ENCODE measurements at places on chromosomes 3 and 15.
A peak's percentile ranks its signal among the peaks of the same experiment; 100 is the strongest.

GRCh38 chr3:45904931-45905330 is 18.6 kb downstream of the CCR9 start:
- DNase-seq, result no peak

DNA sequence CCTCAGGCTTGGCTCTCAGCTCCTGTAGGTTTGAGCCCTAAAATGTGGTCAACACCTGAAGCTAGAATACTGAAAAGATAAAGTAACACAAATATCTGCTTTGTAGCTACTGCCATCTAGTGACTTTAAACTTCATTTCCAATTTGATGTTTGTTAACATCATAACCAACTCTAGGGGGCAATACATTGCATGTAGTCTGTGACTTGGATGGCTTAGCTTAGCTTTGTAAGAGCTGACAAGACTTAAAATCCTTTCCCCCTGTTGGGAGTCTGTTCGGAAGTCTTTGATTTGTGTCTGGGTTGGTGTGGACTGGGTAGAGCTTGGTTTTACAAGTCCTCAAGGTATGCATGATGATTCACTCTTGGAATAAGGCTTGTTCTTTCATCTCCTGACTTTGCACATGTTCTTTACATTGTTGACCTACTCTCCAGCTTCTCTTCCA is 51.7 kb downstream of the SCN11A start:
- DNase-seq, result peak; percentile 83

DNA sequence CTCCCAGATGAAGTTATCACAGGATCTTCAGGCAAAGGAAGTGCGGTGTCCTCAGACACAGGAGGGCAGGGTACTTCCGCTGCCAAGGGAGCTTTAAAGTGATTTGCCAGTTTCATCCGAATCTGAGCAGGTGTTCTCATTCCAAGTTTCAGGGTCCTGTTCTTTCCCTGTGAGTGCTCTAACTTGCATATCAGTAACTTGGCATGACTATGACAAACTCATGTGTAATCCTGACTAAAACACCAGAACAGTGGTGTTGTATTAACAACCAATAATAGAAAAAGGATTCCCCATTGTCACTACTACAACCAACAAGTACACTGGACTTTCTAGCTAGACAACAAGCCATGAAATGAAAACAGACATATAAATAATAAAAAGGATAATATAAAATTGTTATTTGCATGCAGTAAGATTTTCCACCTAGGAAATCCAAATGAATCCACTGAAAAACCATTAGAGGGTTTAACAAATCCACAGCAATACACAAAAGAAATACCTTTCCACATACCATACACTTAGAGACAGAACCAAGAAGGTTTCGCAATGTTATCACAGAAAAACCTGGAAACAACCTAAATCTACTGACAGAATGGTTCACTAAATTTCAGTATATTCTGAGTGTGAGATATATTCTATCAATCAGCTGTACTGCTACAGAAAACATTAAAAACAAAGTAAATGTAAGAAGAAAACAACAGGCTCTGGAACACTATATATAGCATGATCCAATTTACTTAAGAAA is 40.9 kb upstream of the RPL35A start:
- DNase-seq, result peak; percentile 56

DNA sequence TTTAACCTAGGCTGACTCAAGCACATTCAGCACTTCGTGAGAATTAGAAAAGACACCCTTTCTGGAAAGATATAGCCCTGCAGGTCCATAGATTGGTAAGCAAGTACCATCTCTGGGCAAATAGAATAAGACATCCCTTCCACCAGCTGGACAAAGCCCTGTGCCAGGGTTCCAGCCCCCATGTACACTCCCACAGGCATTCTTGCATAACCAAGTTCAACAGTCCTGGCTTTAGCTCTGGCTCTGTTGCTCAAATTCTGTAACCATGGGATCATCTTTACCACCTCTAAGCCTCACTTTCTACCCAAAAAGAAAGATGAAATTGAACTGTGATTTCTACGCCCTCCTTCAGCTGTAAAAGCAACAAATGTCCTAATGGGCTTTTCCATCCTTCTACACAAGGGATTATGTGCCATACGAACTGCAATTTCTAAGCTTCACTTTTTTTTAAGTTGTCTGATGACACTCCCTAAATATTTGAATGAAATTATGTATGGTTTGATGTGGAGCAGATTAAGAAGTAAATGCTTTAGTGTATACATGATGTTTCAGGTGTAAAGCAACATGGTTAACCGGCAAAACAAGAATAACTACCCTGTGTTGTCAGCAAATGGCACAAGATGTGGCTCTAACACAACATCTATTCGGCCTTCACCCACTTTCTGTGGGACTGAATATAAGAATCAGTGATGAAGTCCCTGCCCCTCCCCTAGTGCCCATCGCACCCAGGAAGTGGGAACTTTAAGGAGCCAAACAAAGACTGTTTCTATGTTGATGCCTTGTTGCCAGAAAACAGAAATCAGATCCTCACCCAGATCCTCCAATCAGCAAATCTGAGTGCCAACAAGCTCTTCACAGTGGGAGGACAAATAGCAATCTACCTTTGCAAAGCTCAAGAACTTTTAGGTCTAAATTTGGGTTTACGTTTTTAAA is 165.7 kb downstream of the P3H2 start:
- DNase-seq, result no peak

GRCh38 chr3:171904829-171905228 is 61.7 kb downstream of the TMEM212 start:
- DNase-seq, result no peak

DNA sequence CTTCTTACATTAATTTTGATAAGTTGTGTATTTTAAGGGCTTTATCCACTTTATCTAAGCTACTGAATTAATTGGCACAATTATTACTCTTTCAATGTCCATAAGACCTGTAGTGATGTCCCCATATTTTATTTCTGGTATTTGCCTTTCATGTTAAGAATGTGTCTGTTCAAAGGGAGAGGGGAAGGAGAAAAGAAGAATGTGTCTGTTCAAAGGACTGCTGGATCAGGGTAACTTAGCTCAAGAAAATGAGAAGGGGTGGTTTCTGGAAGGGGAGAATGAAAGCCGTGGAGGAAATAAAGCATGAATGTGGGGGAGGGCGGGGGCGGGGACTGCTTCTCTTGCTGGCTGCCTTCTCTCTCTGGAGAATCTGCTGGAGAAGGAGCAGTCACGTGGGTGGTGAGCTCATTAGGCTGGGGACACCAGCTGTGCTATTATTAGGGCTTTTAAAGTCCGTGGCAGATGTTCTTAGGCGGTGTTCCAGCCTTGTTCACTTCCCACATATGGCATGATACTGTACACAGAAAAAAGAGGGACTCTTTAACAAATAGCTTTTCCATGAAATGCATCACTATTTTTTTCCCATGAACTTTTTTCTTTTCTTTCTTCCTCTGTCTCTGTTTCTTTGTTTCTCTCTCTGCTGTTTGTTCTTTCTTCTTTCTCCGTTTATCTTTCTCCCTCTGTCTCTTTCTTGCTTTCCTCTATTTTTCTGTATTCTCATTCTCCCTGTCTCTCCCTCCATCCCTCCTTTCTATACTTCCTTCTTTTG is 63.7 kb upstream of the ULK4 start:
- DNase-seq, result peak; percentile 59

DNA sequence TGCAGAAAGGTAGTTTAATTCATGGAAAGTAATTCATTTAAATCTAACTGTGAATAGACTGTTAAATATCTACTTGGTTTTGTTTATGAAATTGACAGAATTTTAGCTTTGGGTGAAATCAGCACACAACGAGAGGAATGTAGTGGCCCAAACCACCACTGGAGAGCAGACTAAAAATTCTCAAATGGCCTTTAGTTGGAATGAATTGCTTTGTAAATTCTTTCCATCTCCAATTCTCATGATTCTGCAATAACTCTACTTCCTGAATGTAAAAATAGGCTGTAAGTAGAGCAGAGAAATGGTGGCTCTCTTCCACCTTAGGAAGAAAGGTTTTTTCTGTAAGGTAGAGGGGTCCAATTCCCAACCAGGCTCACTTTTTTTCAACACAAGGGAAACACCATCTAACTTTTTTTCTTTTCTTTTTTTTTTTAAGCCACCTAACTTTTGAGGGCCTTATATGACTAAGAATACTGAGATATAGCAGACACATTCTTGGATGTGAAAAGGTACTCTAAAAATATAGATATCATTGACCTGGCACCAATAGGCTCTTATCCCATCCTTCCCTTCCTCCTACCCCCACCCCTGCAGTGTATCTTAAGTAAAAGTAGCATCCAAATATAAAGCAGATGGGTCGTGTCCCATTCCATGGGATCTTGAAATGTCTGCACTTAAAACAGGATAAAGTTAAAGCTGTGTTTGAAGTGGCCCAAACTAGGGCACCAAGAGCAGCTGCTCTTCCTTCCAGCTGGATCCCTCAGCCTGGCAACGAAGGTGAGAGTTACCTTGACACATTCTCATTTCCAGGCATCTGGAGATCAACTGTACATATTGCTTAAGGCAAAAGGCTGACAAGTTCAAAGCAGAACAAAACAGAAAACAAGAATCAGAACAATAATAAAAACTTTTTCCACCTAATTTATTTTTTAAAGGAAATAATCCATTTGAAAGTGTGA is 194.1 kb downstream of the TPRG1 start:
- DNase-seq, result no peak

- no peak for DNase-seq
Measured at GRCh38 chr3:107842940-107843339, 247.9 kb downstream of the CD47 start.

- no peak for DNase-seq
Measured at GRCh38 chr15:99443056-99443756, 122.6 kb upstream of the MEF2A start.

DNA sequence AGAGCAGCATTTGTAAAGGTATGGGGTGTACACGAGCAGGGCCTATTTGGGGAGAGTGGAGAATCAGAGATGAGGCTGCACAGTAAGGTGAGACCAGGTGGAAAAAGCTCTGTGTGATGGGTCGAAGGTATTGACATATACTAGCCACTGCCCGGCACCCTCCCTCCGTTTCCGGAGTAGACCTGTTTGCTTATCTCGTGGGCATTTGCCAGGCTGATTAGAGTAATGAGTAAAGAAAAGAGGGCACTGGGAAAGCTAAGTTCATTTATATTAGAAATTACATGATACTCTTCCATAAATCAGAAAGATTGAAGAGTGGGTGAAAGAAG is 46.2 kb upstream of the ATG7 start:
- no peak for DNase-seq

DNA sequence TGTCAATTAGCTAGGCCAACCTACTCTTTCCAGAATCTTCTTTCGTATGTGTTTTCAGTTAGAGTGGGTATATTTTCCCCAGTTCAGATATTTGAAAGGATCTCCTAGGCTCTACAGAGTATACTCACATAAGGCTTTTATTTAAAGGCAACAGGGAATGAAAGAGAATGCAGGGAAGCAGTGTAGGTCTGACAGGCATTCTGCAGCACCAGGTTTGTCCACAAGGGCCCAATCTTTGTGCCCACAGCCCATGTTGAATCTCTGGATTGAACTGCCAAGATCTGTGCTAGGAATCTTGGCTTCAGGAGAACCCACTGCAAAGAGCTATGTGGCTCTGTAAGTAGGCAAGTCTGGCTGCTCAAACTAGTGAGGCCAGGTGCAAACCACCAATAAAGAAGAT is 24.2 kb upstream of the GALNT15 start:
- DNase-seq, result no peak

GRCh38 chr3:122640437-122640999 is 40.1 kb upstream of the PARP14 start:
- no peak for DNase-seq

- no peak for DNase-seq
Measured at GRCh38 chr3:112741983-112742382, 101.0 kb upstream of the CCDC80 start.

GRCh38 chr3:171472552-171472951 is 12.3 kb upstream of the TNIK start:
- DNase-seq, result no peak

GRCh38 chr3:16860234-16860633 is 24.5 kb upstream of the PLCL2 start:
- no peak for DNase-seq

DNA sequence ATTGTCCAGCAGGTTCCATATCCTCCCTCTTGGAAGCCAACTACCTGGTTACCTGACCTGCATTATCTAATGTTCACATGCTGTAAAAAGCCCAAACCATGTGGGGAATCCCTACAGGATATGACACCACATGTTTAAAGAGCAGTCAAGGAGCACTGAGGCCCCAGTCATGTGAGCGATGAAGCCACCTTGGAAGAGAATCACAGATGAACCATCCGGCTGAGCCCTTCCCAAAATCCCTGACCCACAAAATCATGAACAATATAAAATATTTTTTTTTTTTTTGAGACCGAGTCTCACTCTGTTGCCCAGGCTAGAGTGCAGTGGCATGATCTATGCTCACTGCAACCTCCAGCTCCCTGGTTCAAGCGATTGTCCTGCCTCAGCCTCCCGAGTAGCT is 10.6 kb upstream of the ANKDD1A start:
- DNase-seq, result no peak

All from RKO (cell line).